ENCODE measurements at places on chromosomes 5 and 9.

GRCh38 chr9:115938479-115938878, 215.1 kb upstream of the PAPPA start:
- DNase-seq: no peak

DNA sequence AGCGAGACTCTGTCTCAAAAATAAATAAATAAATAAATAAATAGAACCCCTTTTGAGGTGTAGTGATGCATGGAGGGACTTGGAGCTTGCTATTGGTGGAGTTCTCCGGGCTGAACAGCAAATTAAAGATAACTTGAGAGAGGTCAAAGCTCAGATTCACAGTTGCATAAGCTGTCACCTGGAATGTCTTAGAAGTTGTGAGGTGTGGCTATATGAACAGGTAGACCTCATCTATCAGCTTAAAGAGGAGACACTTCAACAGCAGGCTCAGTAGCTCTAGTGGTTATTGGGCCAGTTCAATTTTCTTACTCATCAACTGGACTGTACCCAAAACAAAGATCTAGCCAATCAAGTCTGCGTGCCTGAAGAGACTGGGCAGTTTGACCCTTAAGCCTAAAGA, 11.7 kb upstream of the STING1 start:
- no peak for DNase-seq

GRCh38 chr5:52989025-52989780, at the start of gene ITGA2:
Gene ITGA2 (plus strand): TSS chr5:52989352. CDS start chr5:52989469, 117 bp downstream.
- peak; percentile 16 for DNase-seq

GRCh38 chr9:121206516-121207370, 5.1 kb upstream of the RAB14 start:
- no peak for DNase-seq

DNA sequence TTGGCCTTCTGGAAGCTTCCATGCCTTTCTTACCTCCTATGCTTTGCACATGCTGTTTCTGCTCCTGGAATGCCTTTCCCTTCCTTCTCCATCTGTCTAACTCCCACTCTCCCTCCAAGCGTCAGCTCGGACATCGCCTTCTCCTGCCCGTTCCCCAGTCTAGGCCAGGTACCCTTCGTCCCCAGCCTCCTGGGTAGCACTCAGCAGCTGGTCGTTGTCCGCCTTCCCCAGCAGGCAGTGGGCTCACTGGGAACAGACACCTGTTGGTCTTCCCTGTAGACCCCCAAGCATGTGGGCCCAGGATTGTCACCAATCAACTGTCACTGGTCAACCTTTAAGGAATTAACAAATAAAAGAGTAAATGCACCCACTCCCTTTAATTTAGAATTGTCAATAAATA, 202.2 kb downstream of the RGS3 start:
- DNase-seq: no peak

DNA sequence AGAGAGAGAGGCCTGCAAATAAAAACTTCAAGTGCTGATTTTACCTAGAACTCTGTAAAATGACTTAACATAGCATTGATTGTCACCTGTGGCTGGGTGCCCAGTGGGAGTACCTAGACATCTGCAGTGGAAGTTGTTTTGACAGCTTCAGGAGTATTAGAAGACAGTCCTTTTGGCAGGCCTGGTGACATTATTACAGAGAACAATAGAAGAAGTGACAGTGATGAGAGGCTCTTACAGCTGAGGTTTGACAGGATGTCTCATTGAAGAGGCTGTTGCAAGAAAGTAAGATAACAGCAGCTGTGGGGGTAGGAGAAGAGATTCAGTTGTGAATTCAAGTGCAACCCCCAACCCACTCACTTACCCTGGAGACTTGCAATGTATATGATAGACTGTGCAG, 27.9 kb upstream of the MUSK start:
- no peak for DNase-seq

- DNase-seq: no peak
Measured at GRCh38 chr5:30747412-30747811, 446.1 kb upstream of the CDH6 start.

DNA sequence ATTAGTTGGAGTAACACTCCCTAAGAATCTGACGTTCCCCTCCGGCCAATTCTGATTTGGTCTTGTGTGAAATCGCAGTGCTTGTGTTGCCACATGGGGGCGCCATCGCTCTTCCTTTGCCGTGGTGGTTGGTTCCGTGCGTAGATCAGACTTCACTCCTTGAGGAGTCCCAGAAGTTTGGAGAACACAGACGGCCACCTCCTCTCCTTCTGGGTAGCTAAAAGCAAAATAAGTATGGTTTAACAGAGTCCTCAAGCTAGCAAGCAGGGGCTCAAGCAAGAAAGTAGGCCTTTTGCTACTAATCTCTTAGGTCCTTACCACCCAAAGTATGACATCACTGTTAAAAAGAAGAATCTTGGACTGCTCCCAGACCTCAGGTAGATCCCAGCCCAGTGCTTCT, 59.5 kb downstream of the HSPA4 start:
- DNase-seq: peak; percentile 60

DNA sequence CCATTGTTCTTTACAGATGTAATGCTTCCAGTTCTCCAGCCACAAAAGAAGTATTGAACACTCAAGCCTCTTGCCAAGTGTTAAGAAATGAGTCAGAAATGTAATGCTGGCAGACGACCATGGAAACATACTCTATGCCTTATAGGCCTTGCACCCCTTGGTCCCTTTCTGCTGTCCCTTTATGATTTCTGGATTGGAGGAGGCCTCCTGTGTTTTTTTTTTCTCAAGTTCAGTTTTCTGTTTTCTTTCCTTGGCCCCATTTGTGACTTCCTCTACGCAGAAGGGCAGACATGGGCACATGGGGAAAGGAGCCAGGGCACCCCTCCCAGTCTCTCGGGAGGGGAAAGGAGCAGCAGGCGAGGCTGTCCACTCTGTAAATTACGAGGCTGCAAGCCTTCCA, 53.4 kb downstream of the SNX18 start:
- DNase-seq: no peak

DNA sequence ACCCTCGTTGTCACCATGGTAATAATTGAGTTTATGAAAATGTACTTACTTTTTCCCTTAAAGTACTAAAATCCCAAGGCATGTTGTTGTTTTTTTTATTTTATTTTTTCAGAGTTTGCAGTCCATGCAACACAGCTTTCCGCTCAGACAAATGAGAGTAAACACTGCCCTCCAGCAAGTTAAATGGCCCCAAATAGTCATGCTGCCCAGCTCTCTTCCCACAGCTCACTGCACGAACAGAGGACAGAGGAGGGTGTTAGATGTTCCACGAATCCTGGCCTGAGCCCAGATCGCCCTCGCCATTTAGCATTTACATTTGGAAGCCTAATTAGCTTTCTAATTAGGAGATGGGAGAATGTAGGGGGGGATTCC, 1.9 kb downstream of the NIM1K start:
- no peak for DNase-seq

- no peak for DNase-seq
Measured at GRCh38 chr5:173330338-173331206, 2.4 kb upstream of the STC2 start.

DNA sequence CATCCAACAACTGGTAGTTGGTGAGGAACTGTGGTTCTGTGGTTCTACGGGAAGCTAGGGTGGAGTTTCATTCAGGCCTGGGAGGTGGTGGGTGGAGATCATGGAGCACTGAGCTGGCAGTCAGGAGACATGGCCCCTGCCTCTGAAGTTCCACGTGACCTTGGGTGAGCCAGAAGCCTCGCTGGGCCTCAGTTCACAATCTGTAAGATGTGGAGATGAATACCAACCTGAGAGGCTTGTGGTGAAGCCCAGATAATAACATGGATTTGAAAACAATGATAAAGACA, 177.9 kb downstream of the MACROH2A1 start:
- DNase-seq: no peak

DNA sequence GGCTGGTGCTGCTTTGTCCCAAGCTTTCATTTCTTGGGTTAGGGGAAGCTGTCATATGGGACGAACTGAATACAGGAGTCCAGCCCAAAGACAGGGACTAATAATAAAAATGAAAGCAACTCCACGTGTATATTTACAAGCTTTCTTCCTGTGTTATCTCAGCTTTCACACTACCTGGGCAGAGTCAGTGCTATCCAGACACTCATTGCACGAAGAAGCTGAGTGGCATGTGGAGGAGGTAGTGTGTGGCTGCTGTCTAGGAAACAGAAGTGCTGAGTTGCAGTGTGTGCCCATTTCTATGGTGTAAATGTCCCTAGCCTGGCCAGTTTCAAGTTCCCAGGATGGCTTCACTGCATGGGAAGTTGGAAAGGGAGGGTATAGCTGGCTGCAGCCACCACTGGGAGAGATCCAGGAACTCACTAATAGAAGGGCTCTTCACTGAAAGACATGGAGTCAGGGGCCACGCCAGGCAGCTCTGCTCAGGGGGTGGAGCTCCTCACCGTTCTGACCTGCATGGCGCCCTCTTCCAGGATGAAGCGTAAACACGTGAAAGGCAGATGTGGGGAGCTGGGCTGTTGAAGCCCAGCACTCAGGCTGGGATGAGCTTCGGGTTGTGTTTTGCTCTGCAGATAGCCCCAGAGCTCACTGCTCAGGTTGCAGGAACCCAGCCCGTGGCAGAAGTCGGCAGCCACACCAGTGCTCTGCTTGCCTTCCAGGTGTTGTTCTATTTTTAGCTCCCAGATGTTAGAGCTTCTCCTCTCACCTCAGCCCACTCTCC, 116.9 kb downstream of the IRX2 start:
- DNase-seq: no peak

- DNase-seq: no peak
Measured at GRCh38 chr9:35763803-35764202, 9.7 kb upstream of the MSMP start.

- no peak for DNase-seq
Measured at GRCh38 chr5:140677947-140678346, 4.6 kb upstream of the DND1 start.
